ENCODE measurements at places on chromosomes 11 and 22. TPM values are rescaled to one million over a fixed set of nuclear protein-coding genes. Genes with fewer than 3 reads are reported as not detected.
A peak's percentile ranks its signal among the peaks of the same experiment; 100 is the strongest.

DNA sequence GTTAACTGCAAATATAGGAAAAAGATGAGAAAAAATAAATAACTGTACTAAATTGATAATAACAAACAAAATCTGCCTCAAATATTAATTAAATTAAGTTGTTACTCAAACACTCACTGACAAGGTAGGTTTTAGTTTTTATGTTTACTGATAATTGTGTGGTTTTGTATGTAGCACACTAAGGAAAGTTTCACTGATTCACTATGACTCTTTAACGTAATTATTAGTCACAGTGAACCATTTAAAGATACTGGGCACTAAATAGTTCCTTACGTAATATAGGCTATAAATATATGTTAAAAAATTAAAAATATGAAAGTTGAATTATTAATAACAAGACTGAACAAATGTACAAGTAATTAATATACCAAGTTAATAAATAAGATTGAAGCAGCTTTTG is 2330.0 kb upstream of the RAG2 start:
- H3K4me3 ChIP-seq: no peak overlapping the region
- H3K27ac ChIP-seq: no peak overlapping the region
- DNase-seq: no peak
- no peaks in the 10 kb centered on the region for H3K27me3 ChIP-seq

DNA sequence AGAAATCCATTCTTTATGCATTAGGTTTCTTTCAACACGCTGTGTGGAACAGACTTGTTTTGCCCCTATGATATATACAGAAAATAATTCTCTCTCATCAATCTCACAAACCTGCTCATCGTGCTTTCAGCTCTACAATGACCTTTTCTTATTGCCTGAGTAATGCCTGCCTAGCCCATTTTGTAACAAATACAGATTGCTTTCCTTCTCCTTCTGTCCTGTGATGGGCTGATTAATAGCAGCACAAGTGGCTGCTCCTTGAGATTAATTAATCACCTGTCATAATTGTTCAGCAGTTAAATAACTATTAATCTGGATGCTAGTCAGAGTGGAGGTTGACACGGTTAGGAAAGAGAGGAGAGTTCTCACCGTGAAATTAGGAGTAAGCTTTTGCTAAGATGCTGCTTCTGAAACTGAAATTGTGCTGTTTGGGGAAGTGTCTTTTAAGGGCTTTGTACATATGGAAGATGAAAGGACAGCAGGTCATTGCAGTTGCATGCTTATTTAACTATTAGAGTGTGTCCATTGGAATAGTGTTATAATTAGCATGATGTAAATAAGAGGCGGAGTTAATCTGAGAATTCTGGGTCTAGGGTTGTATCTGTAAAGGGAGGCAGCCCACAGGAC is 1430.5 kb downstream of the FAM181B start:
- H3K4me1 ChIP-seq: no peaks in the 10 kb centered on the region
- H3K27ac ChIP-seq: no peak overlapping the region
- no peaks in the 10 kb centered on the region for H3K36me3 ChIP-seq
- no peaks in the 10 kb centered on the region for H3K27me3 ChIP-seq

DNA sequence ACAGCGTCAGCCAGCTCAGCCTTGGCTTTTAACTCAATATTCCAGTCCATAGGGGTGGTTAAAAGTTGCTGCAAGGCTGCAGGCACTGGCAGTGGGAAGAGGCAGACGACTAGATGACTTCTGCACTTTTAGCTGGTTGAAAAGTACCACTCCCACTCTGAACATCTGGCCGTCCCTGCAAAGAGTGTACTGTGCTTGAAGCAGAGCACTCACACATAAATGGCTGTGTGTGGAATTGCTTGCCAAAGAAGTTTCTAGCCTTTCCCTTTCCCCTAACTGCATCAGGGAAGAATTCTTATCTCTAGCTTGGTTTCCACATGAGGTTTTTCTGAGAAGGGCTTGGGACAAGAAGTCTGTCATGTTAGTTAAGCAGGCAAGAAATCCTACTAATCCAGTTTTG is 5.1 kb upstream of the PHLDB1 start:
- H3K4me1 ChIP-seq: peaks cover 12% of the 10 kb centered on the region
- no peak for DNase-seq
- H3K27me3 ChIP-seq: no peaks in the 10 kb centered on the region
- H3K4me3 ChIP-seq: no peak overlapping the region
- peaks cover 21% of the 10 kb centered on the region for H3K36me3 ChIP-seq

DNA sequence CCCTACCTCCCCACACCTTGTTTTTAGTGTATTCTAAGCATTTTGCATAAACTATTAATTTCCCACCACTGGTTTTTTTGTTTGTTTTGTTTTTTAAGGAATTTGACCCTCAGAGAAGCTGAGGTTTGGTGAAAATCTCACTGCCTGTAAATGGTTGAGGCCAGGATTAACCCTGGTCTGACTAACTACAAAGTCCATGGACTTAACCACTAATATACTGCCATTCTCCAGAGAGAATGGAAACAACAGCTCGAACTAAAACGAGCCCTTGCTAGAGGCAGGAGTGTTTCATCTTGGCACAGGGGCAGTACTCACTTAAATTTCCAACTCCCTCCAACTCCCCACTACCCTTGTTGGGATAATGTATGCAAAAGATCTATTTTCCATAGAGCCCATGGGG is 3.0 kb downstream of the CTNND1 start:
- H3K4me3 ChIP-seq: peak overlapping the region; percentile 88
- no peak for DNase-seq
- H3K27ac ChIP-seq: peak overlapping the region; percentile 99
- no peaks in the 10 kb centered on the region for H3K27me3 ChIP-seq
- H3K36me3 ChIP-seq: peaks cover 80% of the 10 kb centered on the region
- peaks cover 48% of the 10 kb centered on the region for H3K4me1 ChIP-seq

OR8D1 gene
- total RNA-seq: not detected

RCOR2 gene
- 0.37 TPM for total RNA-seq

OR51F1 gene
- not detected for total RNA-seq
